Activated CD4-positive, alpha-beta memory T cell treated with anti-CD3 and anti-CD28 coated beads for 36 hours (primary cell): ENCODE measurements at places on chromosomes 4 and X. TPM values are rescaled to one million over a fixed set of nuclear protein-coding genes. Genes with fewer than 3 reads are reported as not detected.
A peak's percentile ranks its signal among the peaks of the same experiment; 100 is the strongest.

RAP1GDS1 gene
- 58.4 TPM for total RNA-seq

GRCh38 chr4:76736414-76736813 lies 161.5 kb downstream of the SOWAHB start:
- peaks cover 9% of the 10 kb centered on the region for H3K4me1 ChIP-seq
- no peak overlapping the region for H3K4me3 ChIP-seq
- H3K27me3 ChIP-seq, result peaks cover 4% of the 10 kb centered on the region
- no peaks in the 10 kb centered on the region for H3K36me3 ChIP-seq
- no peak for DNase-seq

DNA sequence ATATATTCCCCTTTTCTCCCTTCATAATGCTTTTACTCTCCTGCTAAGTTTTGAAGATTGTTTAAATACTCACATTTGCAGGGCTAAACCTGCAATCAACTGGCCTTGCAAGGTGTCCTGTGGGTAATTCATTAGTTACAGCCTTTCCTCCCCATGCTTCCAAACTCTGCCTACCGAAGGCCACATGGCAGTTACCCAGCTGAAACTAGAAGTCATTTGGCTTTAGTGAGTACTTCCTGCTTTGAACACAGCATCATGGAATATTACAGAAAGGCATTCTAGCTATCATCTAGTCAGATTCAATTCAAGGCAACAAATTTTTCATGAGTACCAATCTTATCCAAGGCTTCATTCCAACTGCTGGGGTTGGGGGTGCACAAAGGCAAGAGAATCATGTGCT lies 55.6 kb downstream of the SRPX start:
- H3K27ac ChIP-seq, result no peak overlapping the region
- H3K4me1 ChIP-seq, result no peaks in the 10 kb centered on the region
- no peaks in the 10 kb centered on the region for H3K36me3 ChIP-seq
- H3K27me3 ChIP-seq, result no peaks in the 10 kb centered on the region

DNA sequence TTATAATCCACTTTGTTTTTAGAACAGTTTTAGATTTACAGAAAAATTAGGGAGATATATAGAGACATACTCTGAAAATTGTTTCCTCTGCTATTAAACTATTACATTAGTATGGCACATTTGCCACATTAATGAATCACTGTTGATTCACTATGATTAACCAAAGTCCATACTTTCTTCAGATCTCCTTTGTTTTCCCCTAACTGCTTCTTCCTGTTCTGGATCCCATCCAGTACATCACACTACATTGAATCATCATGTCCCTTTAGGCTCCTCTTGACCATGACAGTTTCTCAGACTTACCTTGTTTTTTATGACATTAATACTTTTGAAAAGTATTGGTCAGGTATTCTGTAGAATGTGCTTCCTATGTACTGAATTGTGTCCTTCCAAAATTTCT lies 109.2 kb upstream of the EDNRA start:
- H3K27me3 ChIP-seq, result no peaks in the 10 kb centered on the region
- H3K27ac ChIP-seq, result no peak overlapping the region
- H3K4me3 ChIP-seq, result no peak overlapping the region

PRR32 gene
- total RNA-seq, result not detected

DNA sequence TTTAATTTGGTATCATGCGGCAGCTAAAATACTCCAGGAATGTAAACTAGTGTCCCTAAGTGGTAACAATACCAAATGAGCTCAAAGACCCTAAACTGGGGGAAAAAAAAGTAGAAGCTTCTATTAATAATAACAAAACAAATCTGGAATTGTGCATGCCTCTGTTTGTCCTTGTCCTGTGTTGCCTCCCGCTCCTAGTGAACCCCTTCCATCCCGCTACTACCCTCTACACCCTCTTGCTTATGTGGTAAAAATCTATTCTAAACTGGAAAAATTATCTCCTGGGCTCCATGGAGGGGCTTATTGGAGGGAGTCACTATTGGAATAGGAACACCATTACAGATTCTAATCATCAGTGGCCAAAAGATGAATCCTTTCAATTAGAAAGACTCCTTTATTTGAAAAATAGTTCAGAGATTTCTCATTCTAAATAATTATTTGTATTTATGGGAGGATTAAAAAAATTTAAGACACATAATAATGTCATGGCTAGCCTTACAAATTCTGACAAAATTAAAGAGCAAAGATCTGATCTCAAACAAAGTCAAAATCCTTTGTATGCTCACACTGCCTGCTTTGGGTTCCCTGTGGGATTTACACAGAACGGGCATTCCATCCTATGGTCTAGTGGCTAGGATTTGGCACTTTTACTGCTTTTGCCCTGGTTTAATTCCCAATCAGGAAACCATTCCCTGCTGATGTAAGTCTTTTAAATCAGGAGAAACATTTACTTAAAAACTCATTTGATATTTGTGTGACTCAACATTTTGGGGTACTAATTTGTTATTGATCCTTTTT lies 34.7 kb upstream of the FMR1 start:
- DNase-seq, result no peak
- H3K27ac ChIP-seq, result no peak overlapping the region
- no peaks in the 10 kb centered on the region for H3K36me3 ChIP-seq
- no peak overlapping the region for H3K4me3 ChIP-seq
- H3K4me1 ChIP-seq, result peaks cover 6% of the 10 kb centered on the region

GRCh38 chrX:77768787-77769186 lies 17.2 kb downstream of the ATRX start:
- no peaks in the 10 kb centered on the region for H3K27me3 ChIP-seq
- peaks cover 1% of the 10 kb centered on the region for H3K36me3 ChIP-seq
- no peak for DNase-seq
- H3K4me3 ChIP-seq, result no peak overlapping the region
- peak overlapping the region; percentile 34 for H3K27ac ChIP-seq

- no peak for DNase-seq
- no peaks in the 10 kb centered on the region for H3K27me3 ChIP-seq
- H3K36me3 ChIP-seq, result no peaks in the 10 kb centered on the region
- no peak overlapping the region for H3K27ac ChIP-seq
- H3K4me3 ChIP-seq, result no peak overlapping the region
These were observed 21.7 kb downstream of the PJA1 start for GRCh38 chrX:69143530-69143929.

TRIM75 gene
- total RNA-seq, result not detected

- no peak for DNase-seq
- no peak overlapping the region for H3K27ac ChIP-seq
These were observed 38.8 kb downstream of the SLC34A2 start for GRCh38 chr4:25694466-25694865.

DNA sequence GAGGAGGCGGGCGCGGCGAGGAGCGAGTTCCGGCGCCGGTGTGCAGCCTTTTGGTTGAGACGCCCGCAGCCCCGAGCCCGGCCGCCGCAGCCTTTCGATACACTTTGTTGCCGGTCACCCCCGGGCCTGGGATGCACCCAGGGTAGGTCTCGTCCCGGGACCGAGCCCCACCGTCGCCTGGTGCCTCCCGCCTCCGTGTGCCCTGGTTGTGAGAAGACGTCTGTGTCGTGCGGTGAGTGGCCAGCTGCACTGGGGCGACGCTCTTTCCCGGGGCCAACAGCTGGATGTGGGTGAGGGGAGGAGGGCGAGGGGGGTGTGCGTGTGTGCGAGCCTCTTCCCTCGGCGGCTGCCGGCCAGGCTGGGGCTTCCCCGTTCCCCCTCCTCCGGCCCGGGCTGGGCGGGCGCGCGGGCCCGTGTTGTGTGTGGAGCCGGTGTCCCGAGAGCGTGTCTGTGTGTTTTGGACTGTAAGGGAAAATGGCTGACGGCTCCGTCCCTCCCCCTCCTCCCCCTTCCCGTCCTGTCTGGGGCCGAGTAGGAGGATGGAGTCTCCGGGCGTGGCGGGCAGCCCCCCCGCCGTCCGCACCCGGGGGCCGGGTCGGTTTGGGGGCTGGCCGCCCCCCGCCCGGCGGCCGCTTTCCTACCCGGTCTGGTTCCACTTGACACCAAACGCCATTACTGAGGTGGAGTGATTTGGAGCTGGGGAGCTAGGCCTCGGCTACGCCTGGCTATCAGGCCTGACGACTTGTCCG lies 807 bp downstream of the USP9X start:
- peaks cover 30% of the 10 kb centered on the region for H3K4me1 ChIP-seq
- H3K4me3 ChIP-seq, result peak overlapping the region; percentile 80
- no peaks in the 10 kb centered on the region for H3K27me3 ChIP-seq
- H3K27ac ChIP-seq, result peak overlapping the region; percentile 100

CC2D2A gene
- not detected for total RNA-seq

FRMPD4 gene
- total RNA-seq, result not detected

PRPS1 gene
- 141 TPM for total RNA-seq

GRCh38 chrX:48493890-48494364 lies 14.9 kb upstream of the PORCN start:
- peaks cover 1% of the 10 kb centered on the region for H3K4me1 ChIP-seq
- H3K27ac ChIP-seq, result no peak overlapping the region
- H3K36me3 ChIP-seq, result no peaks in the 10 kb centered on the region
- H3K27me3 ChIP-seq, result no peaks in the 10 kb centered on the region
- DNase-seq, result peak; percentile 45

GRCh38 chrX:95974890-95975289 lies 709.8 kb upstream of the DIAPH2 start:
- no peak overlapping the region for H3K4me3 ChIP-seq
- no peaks in the 10 kb centered on the region for H3K4me1 ChIP-seq
- H3K36me3 ChIP-seq, result no peaks in the 10 kb centered on the region
- no peaks in the 10 kb centered on the region for H3K27me3 ChIP-seq

DNA sequence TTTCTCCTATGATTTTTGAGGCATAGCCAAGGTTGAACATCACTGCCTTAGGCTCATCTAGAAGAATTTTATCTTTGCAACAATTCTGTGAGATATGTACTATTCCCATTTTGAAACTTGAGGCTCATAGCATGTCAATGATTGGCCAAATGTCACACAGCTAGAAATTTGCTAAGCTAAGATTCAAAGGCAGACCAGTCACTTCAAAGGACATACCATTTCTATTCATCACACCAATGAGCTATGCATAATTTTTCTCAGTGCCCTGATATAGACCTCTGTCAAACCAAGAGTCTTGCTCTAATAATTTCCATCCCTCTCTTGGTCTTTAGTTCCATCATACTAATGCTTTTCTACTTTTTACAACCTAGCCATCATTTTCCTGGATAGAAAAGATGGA lies 27.6 kb upstream of the SERTM2 start:
- no peak for DNase-seq
- H3K27me3 ChIP-seq, result no peaks in the 10 kb centered on the region
- no peaks in the 10 kb centered on the region for H3K36me3 ChIP-seq
- no peak overlapping the region for H3K27ac ChIP-seq
- H3K4me1 ChIP-seq, result no peaks in the 10 kb centered on the region

GRCh38 chr4:25104591-25104990 lies 55.7 kb downstream of the SEPSECS start:
- no peaks in the 10 kb centered on the region for H3K4me1 ChIP-seq
- H3K4me3 ChIP-seq, result no peak overlapping the region
- no peak for DNase-seq
- H3K27ac ChIP-seq, result no peak overlapping the region
- H3K36me3 ChIP-seq, result no peaks in the 10 kb centered on the region
- H3K27me3 ChIP-seq, result no peaks in the 10 kb centered on the region

TRPC5OS gene
- not detected for total RNA-seq

CBLL2 gene
- total RNA-seq, result not detected

- no peaks in the 10 kb centered on the region for H3K36me3 ChIP-seq
- H3K27ac ChIP-seq, result no peak overlapping the region
- DNase-seq, result no peak
- H3K27me3 ChIP-seq, result no peaks in the 10 kb centered on the region
- H3K4me3 ChIP-seq, result no peak overlapping the region
- no peaks in the 10 kb centered on the region for H3K4me1 ChIP-seq
These were observed 307.5 kb upstream of the ANXA10 start for GRCh38 chr4:167784826-167785225.

PABPC5 gene
- not detected for total RNA-seq

GRCh38 chr4:185190306-185190856 lies 13.4 kb downstream of the CFAP97 start:
- peaks cover 40% of the 10 kb centered on the region for H3K4me1 ChIP-seq
- H3K27me3 ChIP-seq, result no peaks in the 10 kb centered on the region
- H3K36me3 ChIP-seq, result peaks cover 26% of the 10 kb centered on the region
- H3K4me3 ChIP-seq, result no peak overlapping the region
- no peak for DNase-seq
- no peak overlapping the region for H3K27ac ChIP-seq

- H3K27me3 ChIP-seq, result no peaks in the 10 kb centered on the region
- no peak for DNase-seq
- H3K27ac ChIP-seq, result no peak overlapping the region
- peaks cover 7% of the 10 kb centered on the region for H3K36me3 ChIP-seq
These were observed 82.5 kb downstream of the GATB start for GRCh38 chr4:151678048-151678872.

DNA sequence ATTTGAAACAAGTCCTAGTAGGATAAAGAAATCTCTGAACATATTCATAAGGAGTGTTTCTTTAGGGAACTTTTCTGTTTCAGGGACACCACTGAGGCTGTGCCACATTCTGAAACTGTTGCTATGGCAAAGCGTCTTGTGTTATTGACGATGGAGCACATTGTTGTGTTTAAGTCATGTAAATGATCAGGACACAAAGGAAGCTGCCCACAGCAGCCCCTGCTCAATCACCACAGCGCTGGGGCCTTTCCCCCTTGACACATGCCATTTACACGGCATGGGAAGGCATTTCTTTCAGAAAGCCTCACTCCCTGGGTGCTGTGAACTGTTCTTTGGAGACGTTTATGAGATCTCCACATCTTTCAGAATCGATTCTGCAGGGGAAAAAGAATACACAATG lies 39.8 kb upstream of the MID1 start:
- H3K27me3 ChIP-seq, result no peaks in the 10 kb centered on the region
- H3K27ac ChIP-seq, result no peak overlapping the region
- no peak for DNase-seq
- no peak overlapping the region for H3K4me3 ChIP-seq
- no peaks in the 10 kb centered on the region for H3K36me3 ChIP-seq
- H3K4me1 ChIP-seq, result no peaks in the 10 kb centered on the region

DNA sequence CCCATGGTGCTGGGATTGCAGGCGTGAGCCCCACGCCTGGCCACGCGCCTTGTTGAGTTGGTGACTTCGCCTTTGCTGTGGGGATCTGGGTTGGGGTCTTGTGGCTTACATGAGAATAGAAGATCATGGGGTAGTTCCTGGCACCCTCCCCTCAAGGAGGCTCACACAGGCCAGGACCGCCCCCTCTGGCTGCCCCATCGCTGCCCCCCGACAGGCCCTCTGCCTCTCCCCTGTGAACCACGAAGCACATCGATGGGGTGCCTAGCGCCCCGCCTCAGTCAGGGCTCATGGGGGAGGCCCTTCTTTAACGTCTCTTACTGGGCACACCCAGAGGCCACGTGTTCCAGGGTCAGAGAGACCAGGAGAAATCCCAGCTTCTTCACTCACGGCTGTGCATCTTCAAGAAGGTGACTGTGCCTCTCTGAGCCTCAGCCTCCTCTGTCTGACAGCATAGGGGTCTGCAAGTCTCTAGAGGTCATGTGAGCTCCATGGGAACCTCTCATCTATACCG lies 23.6 kb upstream of the SPON2 start:
- DNase-seq, result no peak
- H3K27ac ChIP-seq, result no peak overlapping the region

TECRL gene
- total RNA-seq, result not detected

- H3K36me3 ChIP-seq, result no peaks in the 10 kb centered on the region
- H3K4me1 ChIP-seq, result no peaks in the 10 kb centered on the region
- no peak overlapping the region for H3K4me3 ChIP-seq
- no peak overlapping the region for H3K27ac ChIP-seq
These were observed 301.8 kb downstream of the STPG2 start for GRCh38 chr4:97841512-97841911.

AMBN gene
- total RNA-seq, result not detected
